Cardiac septum (tissue), 1 donor: ENCODE measurements at places on chromosomes 2 and 18. TPM values are rescaled to one million over a fixed set of nuclear protein-coding genes. Genes with fewer than 3 reads are reported as not detected.

GRCh38 chr2:30287857-30288513, 56.7 kb downstream of the LBH start:
- DNase-seq, result no peak

DNA sequence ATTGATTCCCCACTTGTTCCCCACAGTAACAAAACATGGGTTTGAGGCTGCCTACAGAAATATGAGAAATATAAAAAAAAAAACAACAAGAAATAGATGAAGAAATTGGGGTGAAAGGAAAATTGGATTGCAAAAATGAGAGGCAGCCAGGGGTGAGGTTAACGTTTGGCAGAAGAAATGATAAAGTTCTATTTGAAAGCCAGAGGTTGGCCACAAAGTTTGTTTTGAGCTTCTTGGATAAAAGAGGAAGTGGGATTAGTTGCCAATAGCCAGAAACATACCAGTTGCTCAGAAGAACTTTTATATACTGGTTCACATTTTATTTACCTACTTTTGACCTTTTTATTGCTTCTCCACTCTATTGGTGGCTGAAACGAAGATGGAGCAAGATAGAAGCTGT, 67.5 kb downstream of the FASTKD2 start:
- no peak for DNase-seq

DNA sequence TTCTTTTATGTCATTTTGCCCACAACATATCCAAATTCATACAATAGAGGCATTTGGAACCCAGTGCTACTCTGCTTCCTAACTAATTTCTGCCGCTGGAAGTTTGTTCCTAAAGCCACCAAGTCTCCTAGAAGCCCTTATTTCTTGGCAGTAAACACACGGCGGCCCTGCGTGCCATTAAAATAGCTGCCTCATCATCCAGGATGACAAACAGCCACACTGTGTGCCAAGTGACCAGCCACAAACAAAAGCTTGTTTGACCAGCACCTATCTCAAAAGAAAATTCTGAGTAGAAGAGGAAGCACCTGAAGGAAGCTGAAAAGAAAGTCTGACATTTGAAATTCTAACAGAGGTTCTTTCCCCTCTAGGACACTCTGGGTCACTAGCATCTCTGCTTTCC, 64.2 kb downstream of the BCL11A start:
- DNase-seq, result no peak

DNA sequence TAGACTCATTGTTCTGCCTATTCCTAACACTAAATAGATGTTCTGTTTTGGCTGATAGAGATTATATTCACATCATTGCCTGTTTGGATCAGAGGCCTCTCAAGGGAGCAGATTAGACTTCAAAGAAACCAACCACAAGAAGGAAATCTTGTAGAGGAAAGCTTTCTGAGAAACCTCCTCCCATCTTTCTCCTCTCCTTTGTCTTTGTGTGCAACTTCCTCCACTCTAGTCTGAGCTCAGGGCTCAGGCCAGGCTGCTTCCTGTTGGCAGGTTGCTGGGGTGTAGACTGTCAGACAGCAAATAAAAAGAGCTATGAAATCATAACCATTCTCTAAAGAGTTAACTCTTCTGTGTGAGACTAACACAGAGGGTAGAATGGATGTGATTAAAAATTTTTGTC, 113.0 kb downstream of the TGFA start:
- no peak for DNase-seq

DNA sequence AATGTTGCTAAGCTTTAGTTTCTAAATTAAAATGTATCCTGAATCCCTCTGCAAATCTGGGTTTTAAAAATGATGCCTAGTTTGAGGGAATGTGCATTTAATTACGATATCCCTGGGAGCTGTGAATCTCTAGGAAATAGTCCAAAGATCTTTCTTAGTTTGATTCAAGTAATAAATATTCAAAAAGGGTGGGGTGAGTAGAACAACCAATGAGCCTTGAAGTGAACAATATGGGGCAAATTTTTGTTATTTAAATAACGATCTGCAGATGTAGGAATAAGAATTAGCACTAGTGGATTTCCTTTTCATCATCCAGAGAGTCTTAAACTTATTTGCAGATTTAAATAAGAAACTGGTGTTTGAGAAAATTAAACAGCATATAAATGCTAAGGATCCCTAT, 106.3 kb downstream of the ACVR1 start:
- no peak for DNase-seq

GRCh38 chr2:73830871-73831401, 2.2 kb downstream of the STAMBP start:
- no peak for DNase-seq

GRCh38 chr2:20211860-20212458, 13.0 kb downstream of the SDC1 start:
- no peak for DNase-seq

DNA sequence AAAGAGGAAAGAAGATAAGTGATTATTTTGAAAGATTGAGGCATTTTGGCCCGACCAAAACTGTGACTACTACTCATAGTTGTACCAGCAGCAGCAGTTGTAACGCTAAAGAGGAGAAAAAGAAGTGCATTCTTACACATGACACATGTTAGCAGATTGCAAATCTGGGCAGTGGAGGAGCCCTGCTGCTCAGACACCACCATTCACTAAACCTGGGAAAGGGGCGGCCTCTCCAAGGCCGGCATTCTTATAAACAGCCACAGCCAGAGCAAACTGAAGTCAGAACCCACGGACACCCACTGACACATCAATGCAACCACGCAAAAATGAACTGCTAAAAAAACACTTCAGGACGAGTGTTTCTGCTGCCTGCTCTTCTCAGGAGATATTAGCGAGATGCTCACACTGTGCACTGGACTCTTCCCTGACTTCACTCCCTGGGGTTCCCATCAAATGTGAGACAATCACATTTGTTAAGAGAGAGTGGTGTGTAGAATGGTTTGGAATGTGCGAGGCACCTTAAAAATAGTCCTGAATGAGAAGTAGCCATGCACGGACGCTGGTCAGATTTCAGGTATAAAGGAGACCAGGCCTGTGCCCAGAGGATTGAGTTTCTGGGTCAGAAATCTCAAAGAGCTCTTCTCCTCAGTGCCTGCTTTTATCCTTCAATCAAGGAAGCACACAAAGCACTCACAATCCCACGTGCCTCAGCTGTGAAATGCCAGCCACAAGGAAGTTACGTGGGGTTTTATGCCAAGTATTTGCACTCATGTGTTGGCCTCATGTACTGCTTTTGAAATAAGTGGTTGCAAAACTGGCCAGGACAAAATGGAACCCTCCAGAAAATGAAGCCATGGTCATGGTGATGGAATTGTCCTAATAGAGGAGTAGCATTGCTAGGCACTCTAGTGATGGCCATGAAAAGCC, 83.4 kb downstream of the MTCL1 start:
- no peak for DNase-seq

- no peak for DNase-seq
These were observed 22.1 kb upstream of the SERTAD2 start for GRCh38 chr2:64675860-64676259.

GRCh38 chr18:12930376-12930775, 17.4 kb upstream of the SEH1L start:
- no peak for DNase-seq

DNA sequence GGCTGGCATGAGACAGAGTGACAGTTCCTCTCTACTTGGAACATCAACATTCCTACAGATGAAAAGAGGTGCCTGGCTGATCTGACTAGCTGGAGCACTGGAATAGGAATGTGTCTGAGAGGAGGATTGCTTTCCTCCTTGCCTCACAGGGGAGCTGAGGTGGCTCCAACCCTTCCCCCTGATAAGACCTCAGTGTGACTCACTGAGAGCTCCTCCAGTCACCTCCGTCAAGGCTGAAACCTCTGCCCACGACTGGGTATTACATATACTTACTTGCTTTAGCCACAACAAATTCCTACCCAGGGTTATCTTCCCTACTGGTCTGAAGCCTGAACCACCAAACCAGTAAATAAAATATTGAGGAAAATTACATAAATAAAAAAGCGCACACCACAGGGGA, 342.7 kb upstream of the REG3G start:
- no peak for DNase-seq

- no peak for DNase-seq
These were observed 5.2 kb downstream of the ZNF385B start for GRCh38 chr2:179856205-179856604.

GRCh38 chr2:20391951-20392699, 41.5 kb upstream of the PUM2 start:
- DNase-seq, result no peak

- no peak for DNase-seq
These were observed 180.4 kb downstream of the TWIST2 start for GRCh38 chr2:239028253-239028619.

- DNase-seq, result no peak
These were observed 15.7 kb downstream of the KCTD1 start for GRCh38 chr18:26532367-26533340.

DNA sequence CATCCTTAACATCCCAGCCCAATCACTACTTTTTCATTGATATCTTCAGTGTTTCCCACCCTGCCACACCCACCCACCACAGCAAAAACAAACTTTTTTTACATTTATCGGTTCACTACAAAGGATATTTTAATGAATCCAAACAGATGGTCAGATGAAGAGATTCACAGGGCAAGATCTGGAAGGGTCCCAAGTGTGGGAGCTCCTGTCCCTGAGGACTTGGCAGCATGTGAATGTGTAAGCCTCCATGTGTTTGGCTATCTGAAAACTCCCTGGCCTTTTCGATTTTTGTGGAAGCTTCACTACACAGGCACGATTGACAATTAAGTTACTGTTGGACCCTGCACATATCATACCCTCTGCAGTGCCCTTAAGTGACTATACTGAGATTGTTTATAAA, 48.1 kb upstream of the CRIM1 start:
- DNase-seq, result no peak

DNA sequence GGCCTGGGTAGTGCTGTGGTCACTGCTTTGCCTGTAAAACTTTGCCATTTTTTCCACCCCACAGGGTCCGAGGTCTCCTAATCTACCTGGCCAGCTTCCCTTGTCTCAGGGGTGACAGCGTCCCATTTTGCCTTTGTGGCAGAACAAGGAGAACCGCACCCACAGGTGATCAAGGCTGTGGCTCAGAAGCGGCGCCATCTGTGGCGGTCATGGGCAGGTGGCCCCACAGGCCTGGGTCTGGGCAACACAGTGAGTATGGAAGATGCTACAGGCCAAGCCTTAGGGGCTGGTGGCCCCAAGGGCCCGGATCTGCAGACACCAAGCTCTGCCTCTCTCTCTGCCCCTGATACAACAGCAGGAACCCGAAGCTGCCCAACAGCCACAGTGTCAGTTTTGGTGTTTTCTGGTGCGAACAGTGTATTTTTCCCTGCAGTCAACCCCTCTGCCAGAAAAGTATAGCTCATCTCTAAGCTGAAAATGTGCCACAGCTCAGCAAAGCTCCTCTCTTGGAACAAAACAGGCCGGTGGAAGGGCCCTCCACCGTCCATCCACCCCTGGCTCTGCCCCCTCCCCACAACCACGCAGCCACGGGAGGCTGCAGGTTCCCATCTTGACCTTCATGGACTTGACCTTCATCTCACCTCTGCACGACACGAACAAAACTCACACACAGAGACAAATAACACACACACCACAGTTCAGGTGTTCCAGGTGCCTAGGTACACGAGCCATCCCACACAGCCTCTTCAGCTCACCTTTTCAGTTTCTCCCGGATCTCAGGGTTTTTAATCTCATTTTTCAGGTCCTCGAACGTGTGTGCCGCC, 96.7 kb downstream of the PXDN start:
- peak; percentile 56 for DNase-seq

DNA sequence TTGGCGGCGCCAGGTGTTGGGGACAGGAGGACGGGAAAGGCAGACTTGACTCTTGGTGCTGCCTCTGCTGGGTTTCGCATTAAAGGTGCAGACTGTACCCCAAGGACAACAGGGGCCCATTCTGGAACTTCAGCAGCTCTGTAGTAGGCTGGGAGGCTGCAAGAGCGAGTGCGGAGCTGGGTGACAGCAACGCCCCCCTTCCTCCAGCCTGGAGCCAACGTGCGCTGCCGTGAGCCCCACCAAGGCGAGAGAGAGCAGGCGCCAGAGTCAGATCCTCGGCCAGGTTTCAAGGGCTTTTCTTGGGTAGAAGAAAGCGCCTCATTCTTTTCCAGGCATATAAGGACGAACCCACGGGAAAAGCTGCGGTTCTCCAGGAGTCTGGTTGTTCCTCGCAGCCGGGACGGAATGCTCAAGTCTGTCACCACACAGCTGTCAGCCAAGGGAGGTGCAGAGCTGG, 1.9 kb downstream of the DOK6 start:
- no peak for DNase-seq

DNA sequence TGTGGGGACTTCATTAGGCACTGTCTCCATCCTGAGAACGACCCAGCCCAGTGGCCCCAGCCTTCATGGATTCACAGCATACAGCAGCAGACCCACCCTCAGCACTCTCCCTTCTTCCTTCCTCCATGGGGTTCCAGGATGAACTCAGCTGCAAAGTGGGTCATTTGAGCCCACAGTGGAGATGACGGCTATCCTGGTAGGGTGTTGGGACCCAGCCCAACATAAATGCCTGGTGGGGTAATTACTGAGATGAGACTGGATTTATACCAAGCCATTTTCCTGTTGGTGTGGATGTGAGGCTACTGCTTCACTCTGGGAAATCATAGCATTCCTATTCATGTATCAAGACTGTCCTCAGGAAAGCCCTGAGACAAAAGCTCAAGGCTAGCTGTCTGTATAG, 536.7 kb upstream of the TNP1 start:
- DNase-seq, result no peak

GRCh38 chr18:13813271-13813849, 10.6 kb upstream of the MC5R start:
- DNase-seq, result no peak

- DNase-seq, result no peak
These were observed 1.9 kb upstream of the STAT4 start for GRCh38 chr2:191152482-191153240.

DNA sequence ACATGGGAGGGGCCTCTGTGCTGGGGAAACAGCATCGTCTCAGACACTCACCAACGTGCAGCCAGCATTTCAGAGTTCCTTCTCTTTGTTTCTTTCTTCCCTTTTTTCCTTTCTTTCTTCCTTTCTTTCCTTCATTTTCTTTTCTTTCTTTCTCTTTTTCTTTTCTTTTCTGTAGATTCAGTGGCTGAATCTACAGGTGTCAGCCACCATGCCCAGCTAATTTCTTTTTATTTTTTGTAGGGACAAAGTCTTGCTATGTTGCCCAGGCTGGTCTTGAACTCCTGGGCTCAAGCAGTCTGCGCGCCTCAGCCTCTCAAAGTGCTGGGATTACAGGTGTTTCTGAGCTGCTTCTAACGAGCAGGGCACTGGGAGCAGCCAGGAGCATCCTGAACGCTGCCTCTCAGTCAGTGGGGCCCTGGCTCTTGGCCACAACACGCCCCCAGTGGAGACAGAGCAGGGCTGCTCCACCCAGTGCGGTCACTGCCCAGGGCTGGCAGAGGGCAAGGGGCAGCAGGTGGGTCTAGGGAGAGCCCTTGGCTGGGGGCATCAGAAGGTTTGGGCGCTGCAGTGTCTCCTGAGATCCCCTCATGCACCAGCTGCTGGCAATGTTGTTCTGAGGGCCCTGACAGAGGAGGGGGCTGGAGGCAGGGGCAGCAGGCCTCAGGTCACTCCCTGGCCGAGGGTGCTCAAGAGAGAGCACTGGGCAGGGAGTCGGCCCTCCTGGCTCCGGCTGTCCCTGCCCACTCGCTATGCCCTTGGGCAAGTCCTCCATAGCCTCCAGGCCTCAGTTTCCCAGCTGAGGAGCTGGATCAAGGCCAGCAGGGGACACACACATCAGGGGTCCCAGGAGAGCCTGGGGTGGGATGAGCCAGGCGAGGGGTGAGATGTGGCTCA, 4.7 kb upstream of the KLHL30 start:
- no peak for DNase-seq

The FRZB gene
- total RNA-seq, result 4.3 TPM

The CHRNG gene
- total RNA-seq, result not detected

The GRP gene
- not detected for total RNA-seq

The CLIP4 gene
- 33.0 TPM for total RNA-seq

The FAM136A gene
- total RNA-seq, result 21.3 TPM

The CFAP65 gene
- not detected for total RNA-seq

The PLGLB2 gene
- 0.97 TPM for total RNA-seq
